H54 (cell line): ENCODE measurements at places on chromosomes 12 and 14.

DNA sequence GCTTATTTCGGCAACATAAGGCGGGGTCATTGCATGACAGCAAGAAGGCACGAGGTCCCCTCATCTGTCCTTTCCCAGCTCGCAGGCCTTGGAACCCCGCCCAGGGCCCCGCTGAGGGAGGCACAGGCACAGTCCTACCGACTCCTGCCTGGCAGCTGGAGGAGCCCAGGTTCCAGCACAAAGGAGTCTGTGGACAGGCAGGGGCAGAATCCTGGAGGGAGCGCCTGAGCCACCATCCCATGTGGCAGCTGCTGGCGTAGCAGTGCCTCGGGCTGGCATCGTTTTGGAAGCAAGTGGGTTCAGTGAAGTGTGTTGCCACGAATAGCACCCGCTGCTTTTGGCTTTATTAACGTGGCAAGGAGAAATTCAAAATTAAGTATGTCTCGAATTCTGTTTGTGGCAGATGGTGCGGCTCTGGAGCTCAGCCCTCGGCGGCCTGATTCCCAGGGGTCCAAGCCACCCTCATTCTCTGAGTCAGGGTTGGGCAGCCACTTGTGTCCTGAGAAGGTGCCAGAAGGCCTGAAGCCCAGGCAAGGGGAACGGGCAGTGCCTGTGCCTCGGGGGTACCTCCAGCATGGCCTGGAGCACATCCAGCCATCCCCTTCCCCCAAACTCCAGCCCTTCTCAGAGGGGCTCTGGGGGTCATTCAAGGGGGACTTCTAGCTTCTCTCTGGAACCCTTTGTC, 35.9 kb downstream of the SLC8B1 start:
- DNase-seq: no peak

- DNase-seq: no peak
Observed at GRCh38 chr14:90426031-90426540, 29.3 kb downstream of the CALM1 start.

DNA sequence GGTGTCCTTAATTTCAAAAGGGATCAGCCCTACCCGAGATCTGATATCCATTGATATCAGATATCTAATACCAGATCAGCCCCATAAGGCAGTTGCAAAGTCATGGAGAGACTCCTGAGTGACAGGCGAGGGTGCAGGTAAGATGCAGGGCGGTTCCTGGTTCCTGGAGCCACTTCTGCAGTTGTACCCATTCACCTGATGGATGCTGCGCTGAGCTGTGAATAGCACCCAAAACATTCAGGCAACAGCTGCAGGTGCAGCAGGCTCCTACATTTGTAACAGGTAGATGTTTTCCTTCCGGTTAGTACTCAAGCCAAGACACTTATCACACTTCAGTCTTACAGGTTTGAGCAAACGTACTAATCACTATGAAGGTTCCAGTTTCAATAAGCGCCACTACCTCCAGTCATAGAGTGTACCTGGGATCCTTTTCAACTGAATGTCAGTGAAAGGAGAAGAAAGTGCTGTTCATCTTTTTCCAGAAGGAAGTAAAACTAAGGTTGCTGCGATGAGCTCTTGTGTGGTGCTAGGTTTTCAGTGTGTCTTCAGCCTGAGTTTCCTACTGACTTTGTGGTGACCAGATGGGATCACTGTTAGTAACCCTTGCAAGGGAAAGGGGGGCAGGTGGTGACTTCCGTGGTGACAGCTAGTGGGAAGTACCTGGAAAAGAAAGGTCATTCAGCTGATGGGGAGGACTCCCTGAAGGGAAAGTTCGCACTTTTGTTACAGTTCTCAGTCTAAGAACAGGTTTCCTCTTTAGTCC, 1.9 kb downstream of the ATP6V0A2 start:
- no peak for DNase-seq

DNA sequence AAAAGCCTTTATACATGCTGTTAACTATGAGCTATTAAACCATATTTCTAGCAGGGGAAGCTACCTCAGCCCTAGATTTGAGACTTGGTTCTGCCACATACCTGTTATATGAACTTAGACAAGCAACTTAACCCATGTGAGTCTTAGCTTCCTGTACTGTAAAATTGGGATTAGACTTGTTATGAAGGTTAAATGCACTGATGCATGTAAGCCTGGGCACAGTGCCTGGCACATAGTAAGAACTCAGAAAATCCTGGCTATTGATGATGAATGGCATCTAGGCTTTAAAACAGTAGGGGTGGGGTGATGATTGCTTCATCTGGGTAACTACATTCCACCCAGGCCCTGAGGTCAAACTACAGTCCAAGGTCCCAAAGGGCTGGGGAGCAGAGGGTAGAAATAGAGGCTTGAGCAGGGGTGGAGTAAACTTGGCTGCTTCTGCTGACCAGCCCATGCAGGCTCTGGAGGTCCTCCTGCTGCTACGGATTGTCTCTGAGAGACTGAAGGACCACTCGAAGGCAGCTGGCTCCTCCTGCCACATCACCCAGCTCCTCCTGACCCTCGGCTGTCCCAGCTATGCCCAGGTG, 11.3 kb downstream of the ESPL1 start:
- no peak for DNase-seq

GRCh38 chr14:55813630-55814029, 233.6 kb downstream of the KTN1 start:
- DNase-seq: no peak
